ENCODE measurements at places on chromosomes 4 and X.

DNA sequence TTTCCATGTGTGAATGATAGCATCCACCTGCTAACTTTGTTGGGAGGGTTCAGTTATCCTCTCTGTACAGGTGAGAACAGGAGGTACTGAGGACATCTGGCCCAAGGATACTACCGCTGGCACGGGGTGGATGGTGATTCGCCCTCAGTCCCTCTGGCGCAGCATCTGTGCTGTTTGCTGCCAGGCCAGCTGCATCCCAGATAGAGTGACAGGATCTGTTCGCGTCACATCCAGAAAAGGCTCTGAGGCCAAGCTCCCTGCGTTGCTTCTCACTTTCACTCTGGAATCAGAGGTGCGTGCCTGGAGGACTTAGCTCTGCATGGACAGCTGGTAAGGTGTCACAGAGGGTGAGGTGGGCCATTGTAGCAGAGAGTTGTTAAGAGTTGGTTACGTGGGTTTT is 95.4 kb downstream of the TBL1X start:
- no peak for DNase-seq

- DNase-seq: no peak
Observed at GRCh38 chr4:151195801-151196200, 81.2 kb upstream of the PRSS48 start.

GRCh38 chrX:70466968-70467367 is 22.3 kb downstream of the DLG3 start:
- DNase-seq: no peak

GRCh38 chr4:19577097-19577496 is 674.6 kb upstream of the SLIT2 start:
- DNase-seq: no peak

- no peak for DNase-seq
Observed at GRCh38 chrX:25006586-25007058, 9.1 kb downstream of the ARX start.
